Activated CD8-positive, alpha-beta memory T cell treated with anti-CD3 and anti-CD28 coated beads for 4 hours (primary cell): ENCODE measurements at places on chromosomes 2 and 18.
A peak's percentile ranks its signal among the peaks of the same experiment; 100 is the strongest.

DNA sequence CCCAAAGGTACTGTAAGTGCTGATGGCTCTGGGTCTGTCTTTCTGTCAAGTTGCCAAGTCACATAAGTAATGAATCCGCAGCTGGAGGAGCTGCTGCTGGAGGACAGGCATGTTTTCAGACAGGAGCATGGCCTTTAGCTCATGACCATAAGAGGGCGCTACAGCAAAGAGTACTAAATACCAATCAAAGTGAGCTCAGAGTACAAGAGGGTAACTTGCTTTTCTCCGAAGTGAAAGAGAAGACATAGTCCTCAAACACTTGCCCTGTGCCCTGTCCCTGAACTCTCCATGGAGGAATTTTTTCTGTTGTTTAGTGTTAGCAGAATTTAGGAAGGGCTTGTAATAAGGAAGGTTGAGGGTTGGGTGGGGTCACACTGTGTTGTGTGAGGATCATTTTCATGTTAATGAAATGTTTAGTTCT lies 58.0 kb upstream of the EML6 start:
- no peak for DNase-seq

DNA sequence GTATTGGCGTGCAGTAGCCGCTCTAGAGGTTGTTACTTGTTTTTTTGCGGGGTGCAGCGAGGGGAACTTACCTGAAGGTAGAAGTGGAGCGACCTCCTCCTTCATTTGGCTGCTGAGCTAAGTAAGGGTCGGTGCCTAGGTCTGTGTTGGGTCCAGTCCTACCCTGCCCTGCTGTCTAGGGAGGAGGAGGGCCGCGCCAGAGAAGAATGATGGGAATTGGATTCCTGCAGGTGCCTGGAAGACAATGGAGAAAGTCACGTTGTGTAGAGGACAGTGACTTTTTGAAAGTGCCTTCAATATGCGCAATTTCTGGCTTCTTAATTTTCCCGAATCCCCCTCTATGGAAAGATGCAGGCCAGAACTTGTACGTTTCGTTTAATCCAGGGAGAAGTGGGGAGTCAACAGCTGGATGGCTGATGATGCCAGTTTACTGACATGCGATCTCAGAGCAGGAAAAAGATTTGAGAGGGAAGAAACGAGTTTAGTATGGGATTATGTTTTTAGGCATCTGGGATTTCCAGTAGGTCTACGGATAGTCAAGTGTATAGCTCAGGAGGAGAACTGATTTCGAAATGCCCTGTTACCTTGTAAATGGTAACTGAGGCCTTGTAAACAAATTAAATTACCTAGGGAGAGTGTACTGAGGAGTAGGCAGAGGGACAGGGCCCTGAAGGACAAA lies 653 bp downstream of the MRPS9 start:
- no peak for DNase-seq

GRCh38 chr2:27860111-27860510 lies 30.1 kb downstream of the RBKS start:
- DNase-seq, result no peak

DNA sequence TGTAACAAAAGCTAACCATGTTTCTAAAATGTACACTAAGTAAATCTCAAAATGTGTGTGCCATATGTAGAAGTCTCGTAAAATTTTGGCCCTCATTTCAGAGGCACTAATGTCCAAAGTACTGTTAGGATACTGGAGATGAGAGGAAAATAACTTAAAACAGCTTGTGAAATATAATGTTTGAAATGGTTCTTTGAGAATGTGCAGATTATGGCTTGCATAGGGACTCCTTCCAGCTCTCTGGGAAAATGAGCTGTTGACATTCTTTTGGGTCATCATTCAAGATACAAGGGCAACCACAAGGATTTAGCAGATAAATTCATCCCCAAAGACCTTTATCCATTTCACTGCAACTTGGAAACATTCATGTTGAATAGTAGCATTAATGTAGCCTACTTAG lies 38.1 kb upstream of the OTX1 start:
- DNase-seq, result no peak

DNA sequence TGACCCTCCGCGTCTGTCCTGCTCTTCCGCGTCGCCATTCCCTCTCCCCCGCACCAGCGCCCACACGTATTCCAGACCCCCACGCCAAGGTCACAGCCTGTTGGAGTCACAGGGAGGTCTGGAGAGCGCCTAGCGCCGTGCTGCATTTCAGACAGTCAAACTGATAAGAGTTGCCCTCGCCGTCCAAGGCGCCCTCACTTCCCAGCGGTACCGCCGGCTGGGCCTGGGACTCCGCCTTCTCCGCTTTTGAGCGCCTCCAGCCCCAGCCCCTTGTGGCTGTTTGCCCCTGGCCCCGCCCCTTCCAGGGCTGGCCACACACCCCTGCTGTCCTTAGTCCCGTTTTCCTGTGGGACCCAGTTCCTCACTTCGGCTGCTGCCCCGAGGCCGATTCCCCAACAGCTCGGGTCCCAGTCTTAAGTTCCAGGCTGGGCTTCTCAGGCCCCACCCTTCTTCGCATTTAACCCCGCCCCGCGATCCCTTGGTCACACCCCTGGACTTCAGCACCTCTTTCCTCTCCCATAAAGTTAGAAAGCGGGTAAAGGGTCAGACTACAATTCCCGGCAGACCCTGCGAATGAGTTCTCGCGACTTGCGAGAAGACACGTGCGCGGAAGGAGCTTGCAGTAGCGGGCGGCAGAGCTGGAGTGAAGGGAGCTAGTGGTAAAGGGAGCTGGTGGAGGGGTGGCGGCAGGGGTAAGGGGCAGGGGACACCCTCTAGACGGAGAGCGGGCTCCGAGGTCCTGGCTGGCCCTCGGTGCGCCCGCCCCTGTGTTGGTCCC lies at the start of gene GMPPA:
Gene GMPPA (plus strand): TSS at position 612 of the 778 bp plus-strand sequence. CDS start 1,085 bp downstream, outside the sequence.
- DNase-seq, result peak; percentile 86

DNA sequence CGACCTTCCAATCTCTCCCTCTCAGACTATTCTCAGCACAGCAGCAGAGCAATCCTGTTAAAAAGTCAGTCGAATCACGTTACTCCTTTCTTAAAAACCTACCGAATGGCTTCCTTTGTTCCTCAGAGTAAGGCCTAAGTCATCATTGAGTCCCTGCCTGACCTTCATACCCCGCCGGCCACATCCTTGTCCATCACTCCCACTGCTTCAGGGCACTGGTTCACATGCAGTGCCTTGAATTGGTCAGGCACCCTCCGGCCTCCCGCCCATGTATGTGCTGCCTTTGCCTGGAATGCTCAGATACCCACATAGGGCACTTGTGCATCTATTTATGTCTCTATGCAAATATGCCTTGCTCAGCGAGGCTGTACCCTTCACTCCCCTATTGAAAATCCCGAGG lies 206.4 kb downstream of the DLGAP1 start:
- DNase-seq, result no peak

GRCh38 chr2:9423922-9424272 lies 443 bp downstream of the CPSF3 start:
- no peak for DNase-seq

DNA sequence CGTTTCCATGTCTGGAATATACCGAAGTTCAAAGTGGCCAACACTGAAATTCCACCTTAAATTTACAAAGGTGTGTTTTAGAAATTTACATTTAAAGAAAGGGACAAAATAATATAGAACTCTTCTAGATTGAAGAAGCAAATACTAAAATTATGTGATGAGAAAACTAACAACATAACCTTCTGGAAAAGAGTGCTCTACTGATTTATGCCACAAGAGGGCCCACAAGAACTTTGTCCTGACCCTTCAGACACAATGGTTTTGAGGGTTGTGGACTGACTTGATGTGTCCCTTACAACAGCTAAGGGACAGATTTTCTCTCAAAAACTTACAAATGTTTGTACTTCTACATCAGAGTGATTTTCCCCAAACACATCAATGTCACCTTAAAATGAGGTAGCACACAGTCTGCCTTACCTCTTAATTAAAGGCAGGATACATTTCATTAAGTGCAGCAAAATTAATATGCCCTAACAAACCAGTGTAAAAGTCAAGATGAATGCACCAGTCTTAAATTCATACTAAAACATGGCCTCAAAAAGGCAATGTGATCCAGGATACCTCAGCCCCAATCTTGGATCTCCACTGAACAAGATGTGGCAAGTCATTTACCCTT lies 36.2 kb downstream of the EIF2AK3 start:
- DNase-seq, result peak; percentile 13

- no peak for DNase-seq
These were observed 186.5 kb upstream of the TPO start for GRCh38 chr2:1226766-1227165.

DNA sequence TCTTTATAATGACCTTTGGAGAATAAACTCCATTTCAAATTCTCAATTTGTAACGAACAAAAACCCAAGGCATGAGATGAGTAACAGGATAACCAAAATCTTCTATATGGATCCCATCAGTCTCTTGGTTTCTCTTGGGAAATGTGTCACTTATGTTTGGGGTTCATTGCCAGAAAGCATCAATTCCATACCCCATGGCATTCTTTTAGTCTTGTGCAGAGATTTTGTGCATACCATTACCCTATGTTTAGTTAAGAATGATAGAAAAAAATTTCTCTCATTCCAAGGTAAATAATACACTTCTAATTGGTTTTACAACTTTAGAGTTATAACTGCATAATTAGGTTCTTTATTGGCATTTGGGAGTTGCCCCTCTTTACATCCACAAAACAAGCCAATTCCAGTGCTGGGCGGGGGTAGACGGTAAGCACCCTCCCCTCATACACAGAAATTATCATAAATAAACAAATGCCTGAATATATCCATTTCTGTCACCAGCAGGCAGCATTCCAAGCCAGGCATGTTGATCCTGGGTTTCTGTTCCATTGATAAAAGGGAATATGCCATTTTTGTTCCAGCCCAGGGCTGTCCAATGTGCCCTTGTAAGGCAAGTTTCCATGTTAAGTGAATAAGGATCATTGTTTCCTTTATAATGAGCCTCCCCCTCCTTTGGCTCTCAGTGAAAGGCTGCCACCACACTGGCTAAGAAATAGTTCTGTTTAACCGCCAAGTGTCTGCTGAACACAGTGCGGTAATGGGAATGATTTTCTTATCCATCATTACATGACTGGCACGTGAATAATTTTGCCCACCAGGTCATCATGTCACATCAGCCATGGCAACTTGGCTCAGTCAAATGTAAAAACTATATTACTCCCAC lies 680.1 kb upstream of the ZEB2 start:
- DNase-seq, result no peak

DNA sequence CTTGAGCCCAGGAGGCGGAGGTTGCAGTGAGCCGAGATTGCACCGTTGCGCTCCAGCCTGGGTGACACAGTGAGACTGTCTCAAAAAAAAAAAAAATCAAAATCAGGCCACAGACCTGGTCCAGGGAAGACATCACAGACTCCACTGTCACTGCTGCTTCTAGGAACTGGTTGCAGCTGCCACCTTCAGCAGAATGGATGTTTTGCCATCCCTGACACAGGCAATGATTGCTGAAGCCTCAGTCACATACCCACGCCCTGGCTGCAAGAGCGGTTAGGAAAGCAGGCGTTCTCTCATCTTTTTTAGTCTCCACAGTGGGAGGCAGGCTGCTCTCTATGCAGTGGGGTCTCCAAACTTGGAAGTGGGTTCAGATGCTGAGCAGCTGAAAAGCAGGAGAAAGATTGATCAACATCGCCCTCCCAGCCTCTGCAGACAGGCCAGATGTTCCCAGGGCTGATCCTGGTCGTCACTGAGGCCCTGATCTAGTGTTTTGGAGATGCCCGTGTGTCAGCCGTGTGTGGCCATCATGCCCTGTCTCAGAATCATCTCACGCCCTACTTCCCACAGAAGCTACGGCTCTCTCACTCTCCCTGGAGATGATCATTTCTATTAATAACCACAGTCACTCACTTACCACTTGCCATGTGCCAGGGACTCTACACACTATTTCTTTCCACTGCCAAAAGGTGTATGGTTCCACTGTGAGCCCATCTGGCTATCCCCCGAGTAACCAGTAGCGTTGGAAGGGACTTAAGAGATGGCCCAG lies 91.8 kb downstream of the PLB1 start:
- no peak for DNase-seq
